ENCODE measurements at places on chromosomes 6 and 20.

- DNase-seq = no peak
Measured at GRCh38 chr6:88443554-88443953, 277.4 kb upstream of the CNR1 start.

GRCh38 chr20:51493346-51493791, 49.1 kb downstream of the NFATC2 start:
- DNase-seq = no peak

DNA sequence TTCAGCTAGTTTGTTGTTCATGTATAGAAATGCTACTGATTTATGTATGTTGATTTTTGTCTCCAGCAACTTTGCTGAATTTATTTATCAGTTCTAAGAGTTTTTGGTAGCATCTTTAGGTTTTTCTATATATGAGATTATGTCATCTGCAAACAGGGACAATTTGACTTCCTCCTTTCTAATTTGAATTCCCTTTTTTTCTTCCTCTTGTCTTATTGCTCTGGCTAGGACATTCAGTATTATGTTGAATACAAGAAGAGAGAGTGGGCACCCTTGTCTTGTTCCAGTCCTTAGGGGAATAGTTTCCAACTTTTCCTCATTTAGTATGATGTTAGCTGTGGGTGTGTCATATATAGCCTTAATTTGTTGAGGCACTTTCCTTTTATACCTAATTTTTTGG, 58.2 kb downstream of the CDH26 start:
- no peak for DNase-seq

DNA sequence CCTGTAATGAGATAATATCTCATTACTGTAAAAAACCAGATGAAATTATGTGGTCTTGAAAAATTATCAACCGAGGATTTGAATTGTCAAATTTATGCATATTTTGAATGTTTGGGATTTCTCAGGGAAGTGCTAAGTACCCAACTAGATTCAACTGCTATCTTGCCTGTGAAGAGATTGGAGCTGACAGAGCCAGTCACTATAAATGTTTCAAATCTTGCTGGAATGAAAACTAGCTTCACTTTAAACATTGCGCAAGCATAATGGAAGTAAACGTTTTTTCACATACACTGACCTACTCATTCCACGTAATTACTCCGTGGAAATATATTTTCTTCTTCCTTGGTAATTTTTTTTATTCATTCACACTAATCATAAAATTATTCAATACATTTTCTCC, 46.7 kb downstream of the TMEM170B start:
- no peak for DNase-seq

DNA sequence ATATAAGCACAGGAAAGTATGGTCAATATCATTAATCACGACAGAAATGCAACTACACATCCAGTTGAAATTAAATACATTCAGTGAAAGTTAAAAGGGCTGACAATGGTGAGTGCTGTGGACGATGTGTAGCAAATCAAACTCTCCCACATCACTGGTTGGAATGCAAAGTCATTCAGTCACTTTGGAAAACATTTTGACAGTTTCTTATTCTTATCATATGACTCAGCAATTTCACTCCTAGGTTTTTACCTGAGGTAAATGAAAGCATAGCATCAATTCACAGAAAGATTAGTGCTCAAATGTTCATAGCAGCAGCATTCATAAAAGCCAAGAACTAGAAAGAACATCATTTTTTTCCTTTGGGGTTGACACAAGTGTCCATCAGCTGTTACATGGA, 28.6 kb upstream of the SAMD5 start:
- DNase-seq = no peak

- DNase-seq = no peak
Measured at GRCh38 chr6:167238146-167238693, 52.9 kb upstream of the UNC93A start.

DNA sequence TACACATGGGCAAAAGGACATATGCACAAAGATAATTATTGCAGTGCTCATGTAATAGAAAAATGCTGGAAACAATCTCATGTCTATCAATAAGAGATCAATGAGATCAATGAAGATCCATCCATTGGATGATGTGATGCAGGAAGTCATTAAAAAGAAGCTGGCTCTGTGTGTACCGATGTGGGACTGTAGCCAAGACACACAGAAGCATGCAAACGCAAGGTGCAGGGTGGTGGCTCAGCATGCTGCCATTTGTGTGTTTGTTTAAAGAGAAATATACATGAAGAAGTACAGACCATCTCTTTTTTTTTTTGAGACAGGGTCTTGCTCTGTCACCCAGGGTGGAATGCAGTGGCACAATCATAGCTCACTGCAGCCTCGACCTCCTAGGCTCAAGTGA, 33.1 kb upstream of the KCNB1 start:
- DNase-seq = no peak

DNA sequence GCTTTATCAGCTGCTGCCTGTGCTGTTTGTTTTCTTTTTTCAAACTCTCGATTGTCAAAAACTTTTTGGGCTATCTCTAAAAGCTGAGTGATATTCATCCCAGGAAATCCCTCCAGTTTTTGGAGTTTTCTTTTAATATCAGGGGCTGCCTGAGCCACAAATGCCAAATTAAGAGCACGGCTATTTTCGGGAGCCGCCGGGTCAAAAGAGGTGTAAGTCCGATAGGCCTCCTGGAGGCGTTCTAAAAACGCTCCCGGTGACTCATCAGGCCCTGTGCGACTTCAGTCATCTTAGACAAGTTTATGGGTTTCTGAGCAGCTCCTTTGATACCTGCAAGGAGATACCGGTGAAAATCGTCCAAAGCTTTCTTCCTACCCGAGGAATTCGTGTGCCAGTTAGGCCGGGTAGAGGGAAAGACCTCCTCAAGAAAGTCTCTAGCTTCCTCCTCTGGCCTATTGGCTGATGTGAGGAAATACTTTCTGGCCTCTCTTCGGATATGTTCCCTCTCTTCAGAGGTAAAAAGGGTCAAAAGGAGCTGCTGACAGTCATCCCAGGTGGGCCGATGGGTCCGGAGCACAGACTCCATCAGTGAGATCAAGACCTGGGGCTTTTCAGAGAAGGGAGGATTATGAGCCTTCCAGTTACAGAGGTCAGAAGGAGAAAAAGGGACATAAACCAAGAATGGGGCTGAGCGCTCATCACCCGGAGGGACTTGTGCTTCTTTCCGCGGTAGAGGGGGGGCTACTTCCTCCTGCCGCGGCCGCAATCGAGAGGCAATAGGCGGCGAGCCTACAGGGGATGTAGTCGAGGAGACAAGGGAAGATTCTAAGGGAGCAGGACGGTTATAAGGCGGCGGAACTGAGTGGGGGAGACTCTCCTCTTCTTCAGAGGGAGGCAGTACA, 151.1 kb downstream of the TRIM27 start:
- no peak for DNase-seq

GRCh38 chr6:87391334-87391733, 16.4 kb upstream of the CFAP206 start:
- DNase-seq = no peak

DNA sequence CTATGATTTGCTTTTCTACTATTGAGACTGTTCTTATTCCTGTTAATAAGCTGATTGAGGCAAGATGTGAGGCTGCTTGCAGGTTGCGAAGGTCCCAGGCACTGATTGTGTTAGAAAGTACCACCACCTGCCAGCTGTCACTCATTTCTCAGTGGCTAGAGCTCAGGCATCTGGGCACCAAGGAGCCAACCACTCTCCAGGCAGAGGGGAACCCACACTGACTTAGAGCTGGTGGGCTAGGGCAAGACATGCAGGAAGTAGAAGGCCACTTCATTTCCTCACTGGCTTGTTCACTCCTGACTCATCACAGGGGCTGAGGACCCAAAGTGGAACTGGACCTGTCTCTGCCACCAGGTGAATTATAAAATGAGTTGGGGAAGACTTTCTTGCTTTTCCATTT, 7.8 kb upstream of the DLL1 start:
- DNase-seq = no peak

- no peak for DNase-seq
Measured at GRCh38 chr6:167125855-167126349, 3.0 kb downstream of the CCR6 start.

DNA sequence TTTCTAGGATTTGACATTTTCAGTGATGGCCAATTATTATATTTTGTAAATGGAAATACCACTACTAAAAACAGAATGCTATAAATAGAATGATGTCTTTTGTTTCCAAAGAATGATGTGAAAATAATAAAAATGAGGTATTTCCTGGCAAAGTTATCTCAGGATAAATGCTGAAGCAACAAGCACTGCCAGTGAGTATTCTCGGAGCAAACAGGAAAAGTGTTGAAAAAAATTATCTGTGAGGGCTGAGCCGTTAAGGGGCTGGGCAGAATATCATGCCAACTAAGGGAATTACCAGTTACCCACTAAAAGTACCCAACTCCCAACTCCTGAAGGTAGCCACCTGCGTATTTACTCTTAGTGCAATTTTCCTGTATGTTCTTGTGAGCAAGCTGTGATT, 23.6 kb upstream of the SCAF8 start:
- no peak for DNase-seq

DNA sequence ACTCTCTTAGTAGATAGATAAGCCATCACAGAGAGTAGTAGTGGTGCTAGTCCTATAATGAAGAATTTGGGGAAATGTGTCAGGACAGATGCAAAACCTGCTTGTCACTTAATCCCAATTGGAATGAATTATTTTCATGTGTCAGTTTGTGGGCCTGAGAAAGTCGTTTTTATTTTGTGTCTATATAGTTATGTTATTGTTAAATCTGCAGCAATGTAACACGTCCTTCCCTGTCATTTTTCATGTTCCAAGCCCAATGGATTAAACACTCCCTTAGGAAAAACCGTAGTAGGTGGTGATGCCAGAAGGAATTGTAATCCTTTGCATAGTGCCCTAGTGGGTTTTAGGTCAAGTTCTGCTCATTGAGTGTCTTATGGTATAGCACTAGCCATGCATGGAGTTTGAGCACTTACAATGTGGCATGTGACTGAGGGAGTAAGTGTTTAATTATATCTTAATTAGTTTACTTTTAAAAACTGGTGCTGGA, 105.9 kb upstream of the PRSS16 start:
- no peak for DNase-seq

DNA sequence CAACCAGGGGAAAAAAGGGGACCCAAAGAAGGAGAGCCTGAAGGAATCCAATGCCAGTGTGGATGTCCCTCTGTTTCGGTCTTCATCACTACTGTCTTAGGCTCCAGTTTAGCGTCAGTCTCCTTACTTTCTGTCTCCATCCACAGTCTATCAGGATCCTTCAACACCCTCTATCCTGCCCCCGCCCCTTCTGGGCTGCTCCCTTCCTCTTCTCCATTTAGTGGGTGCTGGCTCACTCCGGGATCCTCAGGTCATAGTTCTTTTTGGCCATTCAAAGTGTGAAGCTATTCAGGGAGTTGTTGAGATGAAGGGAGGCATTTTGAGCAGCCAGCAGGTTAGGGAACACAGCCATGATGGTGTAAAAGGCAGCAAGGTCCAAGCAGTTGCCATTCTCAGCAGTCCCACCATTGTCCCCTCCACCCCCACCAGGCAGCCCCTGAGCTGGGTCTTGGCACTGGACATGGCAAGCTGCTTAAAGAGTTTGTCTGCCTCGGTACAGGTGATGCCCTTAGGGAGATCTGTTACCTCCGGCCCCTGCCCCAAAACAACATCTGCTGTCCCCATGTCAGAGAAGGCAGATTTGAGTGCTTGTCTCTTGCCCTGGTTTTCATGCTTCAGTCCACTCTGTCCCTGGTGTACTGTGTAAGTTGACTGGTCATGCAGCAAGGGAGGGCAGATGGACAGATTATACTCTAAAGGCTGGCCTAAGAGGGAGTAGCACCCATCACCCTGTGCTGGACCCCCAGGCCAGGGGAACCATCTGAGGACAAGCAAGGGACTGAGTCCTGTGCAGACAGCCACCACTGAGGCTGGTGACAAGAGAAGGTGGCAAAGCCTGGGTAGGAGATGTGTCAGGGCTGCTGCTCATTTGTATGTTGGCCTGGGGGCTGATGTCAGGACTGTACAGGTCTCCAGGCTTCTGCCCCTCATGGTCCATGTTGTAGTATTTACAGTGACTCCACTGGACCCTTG, 842.0 kb downstream of the HACE1 start:
- no peak for DNase-seq

DNA sequence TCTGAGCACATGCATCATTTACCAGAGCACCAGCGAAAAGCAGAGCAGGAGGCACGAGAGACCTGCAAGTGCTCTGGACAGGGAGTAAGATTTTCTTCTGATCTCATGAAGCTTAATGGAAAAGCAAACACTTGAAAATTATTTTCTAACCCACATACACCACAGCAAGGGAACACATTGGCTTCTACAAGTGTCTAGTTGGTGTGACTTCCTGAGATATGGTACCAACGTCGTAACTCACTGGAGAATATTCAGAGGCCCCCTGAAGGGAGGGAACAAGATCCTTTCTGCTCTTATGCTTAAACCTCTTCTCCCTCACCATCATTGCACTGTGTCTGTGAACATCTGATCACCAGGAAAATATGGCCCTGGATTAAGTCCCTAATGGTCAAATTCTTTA, 48.6 kb downstream of the PSMB1 start:
- no peak for DNase-seq

- peak; percentile 4 for DNase-seq
Measured at GRCh38 chr20:23637282-23638221, at the start of gene CST3. TSS of gene CST3 (minus strand) at chr20:23637955. CDS start at chr20:23637862, 93 bp downstream.
